ENCODE measurements at places on chromosomes 16 and 17.
A peak's percentile ranks its signal among the peaks of the same experiment; 100 is the strongest.

GRCh38 chr16:70553645-70554044 is 30.0 kb downstream of the SF3B3 start:
- DNase-seq = no peak

GRCh38 chr16:18933501-18933900 is 7.3 kb upstream of the SMG1 start:
- DNase-seq = no peak

GRCh38 chr17:63445571-63445953 is 544 bp downstream of the CYB561 start:
- peak; percentile 29 for DNase-seq

DNA sequence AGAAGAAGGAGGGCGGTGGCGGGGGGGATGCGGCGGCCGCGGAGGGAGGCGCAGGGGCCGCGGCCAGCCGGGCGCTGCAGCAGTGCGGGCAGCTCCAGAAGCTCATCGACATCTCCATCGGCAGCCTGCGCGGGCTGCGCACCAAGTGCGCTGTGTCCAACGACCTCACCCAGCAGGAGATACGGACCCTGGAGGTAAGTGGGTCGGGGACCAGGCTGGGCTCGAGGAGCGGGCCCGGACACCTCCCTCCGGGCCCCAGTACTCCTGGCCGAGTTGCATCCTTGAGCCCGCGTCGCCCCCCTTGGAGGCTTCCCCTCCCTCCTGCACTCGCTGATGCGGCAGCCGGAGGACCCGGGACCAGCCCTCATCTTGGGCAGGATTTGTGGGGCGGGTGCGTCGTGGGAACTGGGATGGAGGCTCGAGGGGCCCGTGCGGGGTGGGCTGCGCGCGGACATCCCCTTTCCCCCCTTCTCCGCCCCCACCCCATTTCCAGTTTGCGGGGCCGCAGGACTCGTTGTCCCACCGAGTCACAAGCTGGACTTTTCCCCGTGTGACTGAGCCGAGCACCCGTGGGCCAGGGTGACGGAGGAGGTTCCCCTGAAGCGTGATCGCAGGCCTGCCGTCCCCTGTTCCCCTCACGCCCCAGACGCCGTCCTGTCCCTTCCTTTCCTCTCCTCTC is 572 bp downstream of the KSR1 start:
- DNase-seq = no peak

DNA sequence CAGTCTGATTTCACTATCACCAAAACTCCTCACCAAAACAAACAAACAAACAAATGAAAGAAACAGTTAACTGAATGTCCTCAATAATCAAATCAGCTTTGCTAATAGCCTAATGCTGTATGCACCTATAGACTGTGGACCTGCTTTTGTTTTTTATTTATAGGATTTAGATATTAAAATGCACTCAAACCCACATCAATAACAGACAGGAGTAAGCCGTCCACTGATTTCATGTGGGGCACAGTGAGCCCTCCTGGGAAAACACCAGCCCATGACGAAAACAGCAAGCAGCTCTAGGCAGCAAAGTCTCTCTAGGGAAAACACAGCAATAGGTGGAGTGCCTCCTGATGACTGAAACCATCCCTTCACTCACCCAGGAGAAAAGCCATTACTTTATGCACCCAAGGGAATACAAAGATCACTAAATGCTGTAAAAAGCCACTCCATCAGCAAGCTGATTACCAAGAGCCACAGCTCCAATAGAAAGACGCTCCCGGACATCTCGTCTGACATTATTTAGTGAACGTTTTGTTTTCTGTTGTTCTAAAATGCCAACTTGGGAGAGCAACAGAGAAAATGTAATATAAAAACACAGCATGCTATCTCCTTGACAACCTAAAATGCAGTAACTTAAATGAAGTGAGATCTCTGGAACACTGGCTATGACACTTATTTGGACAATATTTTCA is 47.8 kb downstream of the ANKFY1 start:
- no peak for DNase-seq

- no peak for DNase-seq
These were observed 789 bp upstream of the TERF2 start for GRCh38 chr16:69386596-69386995.

GRCh38 chr17:64001763-64002529 is 3.8 kb downstream of the PRR29 start:
- no peak for DNase-seq

- DNase-seq = no peak
These were observed 11.9 kb downstream of the EXOC7 start for GRCh38 chr17:76091526-76092286.

- no peak for DNase-seq
These were observed 26.6 kb downstream of the PIPOX start for GRCh38 chr17:29069526-29070041.

DNA sequence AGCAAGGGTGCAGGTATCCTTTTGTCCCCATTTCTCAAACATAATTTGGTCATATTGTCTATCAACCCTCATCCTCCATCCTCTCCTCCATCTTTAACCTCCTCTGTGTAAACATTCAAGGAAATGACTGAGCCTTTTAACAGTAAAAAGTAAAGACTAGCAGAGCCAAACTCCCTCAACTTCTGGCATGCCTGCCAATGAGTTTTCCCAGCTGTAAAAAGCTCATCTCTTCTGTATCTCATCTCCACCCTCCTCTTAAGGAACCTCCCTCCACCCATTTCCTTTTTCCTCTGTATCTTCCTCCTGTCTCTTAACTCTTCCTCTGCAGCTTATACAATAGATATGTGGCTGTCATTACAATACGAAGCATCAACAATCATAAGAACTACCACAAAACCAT is 76.9 kb upstream of the PSMD7 start:
- DNase-seq = no peak

- no peak for DNase-seq
These were observed 16.3 kb downstream of the NACA2 start for GRCh38 chr17:61574542-61575351.
